Nucleus accumbens (tissue), 56 donors: ENCODE measurements at places on chromosomes 4 and X.

GRCh38 chr4:178481564-178481963, 1039.3 kb upstream of the AGA start:
- DNase-seq = no peak

DNA sequence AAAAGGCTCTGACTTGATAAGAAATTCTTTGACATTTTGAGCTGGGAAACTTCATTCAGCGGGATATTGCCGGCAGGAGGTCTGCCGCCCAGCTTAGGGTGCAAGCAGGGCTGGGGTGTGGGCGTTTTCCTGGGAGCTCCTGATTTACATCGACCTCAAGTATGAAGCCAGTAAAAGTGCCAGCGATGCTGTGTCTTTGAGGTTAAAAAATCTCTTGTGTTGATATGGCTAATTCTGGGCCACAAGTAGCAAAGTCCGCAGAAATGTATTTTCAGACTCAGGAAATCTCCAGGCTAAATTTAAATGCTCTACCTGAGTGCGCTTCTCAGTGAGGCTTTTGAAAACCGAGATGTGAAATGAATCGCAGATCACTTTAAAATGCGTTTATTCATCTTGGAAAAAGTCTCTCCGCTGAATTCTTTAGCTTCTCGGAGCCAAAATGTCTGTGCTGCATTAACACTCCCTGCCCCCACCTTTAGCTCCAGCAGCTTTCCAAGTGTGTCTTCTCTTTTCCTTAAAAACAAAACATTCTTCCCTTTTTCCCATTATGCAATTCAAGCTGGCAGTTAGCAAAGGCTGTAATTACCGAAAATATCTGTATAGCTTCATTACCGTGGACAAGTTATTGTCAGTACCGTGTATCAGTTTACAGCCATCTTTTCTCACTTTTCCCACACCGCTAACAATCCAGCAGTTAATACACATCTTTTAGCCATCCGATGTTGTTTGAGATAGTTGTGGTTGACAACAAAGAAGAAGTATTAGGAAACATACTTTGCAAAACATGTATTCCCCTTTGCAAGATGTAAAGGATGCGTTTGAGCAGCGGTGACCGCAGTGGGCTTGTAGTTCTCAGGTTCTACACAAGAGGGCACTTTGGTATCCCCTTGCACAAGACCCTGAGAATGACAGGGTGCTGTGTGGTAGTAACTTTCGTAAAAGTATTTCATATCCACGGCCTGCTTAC, 136.0 kb upstream of the STX18 start:
- DNase-seq = no peak

- DNase-seq = no peak
Measured at GRCh38 chr4:73885574-73886267, 16.5 kb downstream of the CXCL1 start.

DNA sequence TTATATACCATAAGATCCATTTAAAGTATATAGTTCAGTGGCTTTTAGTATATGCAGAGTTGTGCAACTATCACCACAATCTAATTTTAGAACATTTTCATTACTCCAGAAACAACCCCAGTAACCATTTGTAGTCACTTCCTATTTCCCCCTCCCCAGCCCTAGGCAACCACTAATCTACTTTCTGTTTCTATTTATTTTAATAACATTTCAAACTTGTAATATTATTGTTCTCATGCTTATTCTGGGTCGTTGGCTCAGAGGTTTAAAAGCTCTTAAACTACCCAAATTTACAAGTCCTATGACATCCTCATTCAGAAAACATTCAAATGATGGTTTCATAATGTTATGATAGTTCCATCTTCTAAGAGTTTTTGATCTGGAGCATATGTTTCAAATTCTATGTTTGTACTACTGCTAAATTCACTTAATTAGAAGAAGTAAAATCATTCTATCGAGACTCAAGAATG, 18.4 kb downstream of the XIAP start:
- no peak for DNase-seq

GRCh38 chrX:114964374-114964773, 53.0 kb downstream of the IL13RA2 start:
- DNase-seq = no peak
